ENCODE measurements at places on chromosomes 5 and 9. TPM values are rescaled to one million over a fixed set of nuclear protein-coding genes. Genes with fewer than 3 reads are reported as not detected.

PROB1 gene
- 3.9 TPM for total RNA-seq

HAVCR2 gene
- total RNA-seq: 28.7 TPM

SPATA9 gene
- total RNA-seq: not detected

NR4A3 gene
- 113 TPM for total RNA-seq

TRIM7 gene
- 1.1 TPM for total RNA-seq

UNC5A gene
- total RNA-seq: not detected

SSNA1 gene
- total RNA-seq: 53.3 TPM

TPM2 gene
- total RNA-seq: 4.8 TPM

INVS gene
- 18.0 TPM for total RNA-seq

ELOVL7 gene
- not detected for total RNA-seq

OR1Q1 gene
- total RNA-seq: not detected

DNM1 gene
- 0.59 TPM for total RNA-seq

SLC9A3 gene
- 3.2 TPM for total RNA-seq

PCDHB10 gene
- total RNA-seq: not detected

SLC46A2 gene
- total RNA-seq: not detected

FOCAD gene
- total RNA-seq: 37.3 TPM

ZFP2 gene
- total RNA-seq: 0.69 TPM

INSL6 gene
- total RNA-seq: not detected

UGT3A2 gene
- not detected for total RNA-seq

IFNA13 gene
- not detected for total RNA-seq

GRCh38 chr9:118331622-118332045 is 627.4 kb downstream of the TLR4 start:
- DNase-seq: no peak

GRCh38 chr5:128596071-128596470 is 58.0 kb upstream of the FBN2 start:
- no peak for DNase-seq

DNA sequence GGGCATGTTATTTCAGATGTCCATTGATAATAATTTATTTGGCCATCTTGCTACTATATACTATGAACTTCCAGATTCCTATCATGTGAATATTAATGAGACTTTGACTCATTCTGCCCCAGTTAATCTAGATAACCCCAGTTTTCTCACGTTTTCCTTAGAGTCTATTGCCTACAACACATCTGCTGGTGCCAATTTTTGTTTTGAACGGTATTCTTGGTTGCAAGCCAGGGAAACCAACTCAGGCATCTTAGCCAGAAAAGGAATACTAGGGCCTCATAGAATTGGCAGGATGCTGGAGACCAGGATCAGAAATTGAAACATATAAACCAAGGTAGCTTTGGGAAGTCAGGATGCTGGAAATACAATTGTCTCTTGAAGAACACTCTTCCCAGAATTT is 28.0 kb upstream of the NPR3 start:
- no peak for DNase-seq

GRCh38 chr9:104606152-104606551 is 725 bp upstream of the OR13C2 start:
- DNase-seq: no peak

DNA sequence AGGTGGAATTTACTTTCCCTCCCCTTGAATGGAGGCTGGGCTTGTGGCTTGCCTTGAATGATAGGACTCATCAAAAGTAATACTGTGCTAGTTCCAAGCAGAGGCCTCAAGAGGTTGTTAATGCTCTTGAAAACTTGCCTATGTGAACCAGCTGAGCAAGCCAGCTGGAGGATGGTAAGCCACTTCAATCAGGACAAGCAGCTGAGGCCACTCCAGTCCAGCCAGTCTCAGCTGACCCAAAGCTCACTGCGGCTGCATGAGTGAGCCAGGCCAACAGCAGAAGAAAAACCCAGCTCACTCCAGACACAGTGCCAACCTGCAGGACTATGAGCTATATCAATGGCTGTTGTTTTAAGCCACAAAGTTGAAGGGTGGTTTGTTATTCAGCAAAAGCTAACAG is 182.8 kb downstream of the MCTP1 start:
- no peak for DNase-seq

DNA sequence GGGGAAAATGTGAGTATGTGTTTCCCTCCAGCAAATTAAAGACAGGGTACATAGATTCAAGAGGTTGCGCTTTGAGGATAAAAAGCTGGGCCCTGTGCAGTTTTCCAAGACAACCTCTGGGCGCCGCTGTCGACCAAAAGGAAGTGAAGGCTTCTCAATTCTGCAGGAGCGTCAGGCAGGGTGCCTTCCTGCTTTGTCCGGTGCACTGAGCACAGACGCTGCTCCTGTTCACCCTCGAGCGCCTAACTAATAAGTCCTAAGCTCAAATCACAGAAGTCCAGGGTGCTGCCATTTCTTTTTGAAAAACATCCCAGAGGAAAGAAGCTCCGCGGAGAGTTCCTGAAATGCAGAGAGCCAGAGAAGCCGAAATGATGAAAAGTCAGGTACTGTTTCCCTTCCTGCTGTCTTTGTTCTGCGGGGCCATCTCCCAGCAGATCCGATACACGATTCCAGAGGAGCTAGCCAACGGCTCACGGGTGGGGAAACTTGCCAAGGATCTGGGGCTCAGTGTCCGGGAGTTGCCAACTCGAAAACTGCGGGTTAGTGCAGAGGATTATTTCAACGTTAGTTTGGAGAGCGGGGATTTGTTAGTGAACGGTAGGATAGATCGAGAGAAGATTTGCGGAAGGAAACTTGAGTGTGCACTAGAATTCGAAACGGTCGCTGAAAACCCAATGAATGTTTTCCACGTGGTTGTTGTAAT is at the start of gene PCDHGB1:
Gene PCDHGB1, plus strand, starts transcription at position 183 of the 703 bp plus-strand sequence. Its CDS starts 162 bp downstream, at position 345.
- DNase-seq: peak; percentile 56

GRCh38 chr9:70801181-70801829 is 320.1 kb downstream of the TRPM3 start:
- no peak for DNase-seq

GRCh38 chr9:88313364-88314220 is 74.7 kb upstream of the SPIN1 start:
- peak; percentile 87 for DNase-seq

GRCh38 chr9:110076894-110077725 is 130.8 kb downstream of the C9orf152 start:
- DNase-seq: no peak

GRCh38 chr9:31608881-31609280 is 775.6 kb upstream of the ACO1 start:
- no peak for DNase-seq

DNA sequence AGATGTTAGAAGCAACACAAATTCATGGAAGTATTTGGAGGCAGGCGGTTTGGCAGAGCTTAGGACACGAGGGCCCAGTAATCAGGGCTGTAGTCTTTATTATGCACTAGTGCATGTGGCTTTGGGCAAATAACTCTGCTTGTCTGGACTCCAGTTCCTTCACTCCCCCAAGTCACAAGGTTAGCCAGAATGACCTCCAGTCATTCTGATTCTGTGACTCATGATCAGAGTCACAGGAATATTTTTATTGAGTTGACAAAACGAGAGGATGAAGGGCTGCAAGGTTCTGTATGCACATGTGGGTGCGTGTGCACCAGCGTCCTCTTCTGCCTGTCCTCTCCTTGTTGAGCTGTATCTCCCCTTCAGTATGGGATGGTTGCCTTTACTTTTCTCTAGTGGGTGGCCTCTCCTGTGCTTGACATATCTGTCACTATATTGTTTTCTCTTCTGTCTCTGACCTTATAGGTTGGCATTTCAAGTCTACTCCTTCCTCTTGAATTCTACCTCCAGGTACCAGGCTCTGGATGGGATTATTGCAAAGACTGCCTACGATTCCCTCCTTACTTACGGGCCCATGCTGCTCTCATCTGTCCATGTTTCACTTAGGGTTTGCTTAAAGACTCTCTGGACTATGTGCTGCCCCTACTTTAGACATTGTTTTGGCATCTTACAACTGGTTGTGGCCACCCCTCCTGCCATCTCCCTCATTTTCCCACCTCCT is 94.6 kb downstream of the KDM4C start:
- no peak for DNase-seq

DNA sequence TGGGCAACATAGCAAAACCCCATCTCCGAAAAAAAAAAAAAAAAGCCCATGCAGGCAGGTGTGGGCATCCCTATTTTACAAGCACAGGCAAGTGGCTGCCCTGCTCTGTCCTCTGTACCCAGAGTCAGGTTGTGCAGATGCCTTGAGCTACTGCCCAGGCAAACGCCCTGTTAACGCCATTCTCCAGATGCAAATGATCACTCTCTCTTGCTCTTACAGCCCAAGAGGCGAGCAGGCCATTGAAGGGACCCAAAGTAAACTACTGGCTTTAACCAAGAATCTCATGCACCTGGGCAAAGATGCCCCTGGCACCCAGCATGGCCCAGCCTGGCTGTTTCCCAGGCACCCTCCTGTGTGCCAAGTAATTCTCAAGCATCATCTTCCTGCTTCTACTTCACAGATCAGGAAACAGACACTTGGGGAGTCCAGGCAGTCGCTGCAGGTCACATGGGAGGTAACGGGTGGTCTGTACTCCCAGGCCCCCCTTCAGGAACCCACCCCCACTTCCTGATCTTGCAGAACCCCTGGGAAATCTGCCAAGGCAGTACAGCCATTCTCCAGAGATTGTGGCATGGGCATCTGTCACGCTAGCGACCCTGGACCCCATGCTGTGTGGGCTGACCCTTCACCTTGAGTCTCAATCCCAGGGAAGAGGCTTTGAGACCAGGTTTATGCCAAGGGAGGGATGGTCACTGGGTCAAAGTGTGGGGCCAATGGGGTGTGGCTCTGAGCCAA is 14.2 kb downstream of the EEIG1 start:
- DNase-seq: no peak

- no peak for DNase-seq
Measured at GRCh38 chr9:33131790-33132772, 35.1 kb downstream of the B4GALT1 start.

GRCh38 chr9:101601904-101602765 is 7.4 kb upstream of the PPP3R2 start:
- no peak for DNase-seq

- no peak for DNase-seq
Measured at GRCh38 chr5:95447961-95448360, 56.8 kb downstream of the FAM81B start.

- DNase-seq: no peak
Measured at GRCh38 chr5:163384669-163385068, 52.7 kb upstream of the CCNG1 start.

GRCh38 chr5:79077680-79078365 is 8.3 kb downstream of the BHMT2 start:
- DNase-seq: no peak

DNA sequence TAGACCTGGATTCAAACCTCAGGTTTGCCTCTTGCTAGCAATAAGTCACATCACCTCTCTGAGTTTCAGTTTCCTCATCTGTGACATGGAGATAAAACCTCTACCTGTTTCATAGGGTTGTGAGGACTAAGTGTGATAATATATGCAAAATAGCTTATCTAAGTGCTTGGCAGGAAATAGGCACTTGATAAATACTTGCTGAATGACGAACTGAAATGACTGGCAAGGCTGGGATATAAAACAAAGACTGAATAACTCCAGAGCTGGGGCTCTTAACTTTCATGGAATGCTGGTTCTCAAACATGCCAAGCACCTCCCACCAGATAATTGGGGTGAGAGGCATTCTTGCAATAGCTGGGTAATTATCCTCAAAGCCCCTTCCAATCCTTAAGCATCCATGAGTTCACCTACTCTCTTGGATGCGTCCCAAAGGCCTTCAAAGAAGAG is 87.6 kb downstream of the ADRB2 start:
- no peak for DNase-seq

GRCh38 chr9:27337833-27338526 is 41.0 kb upstream of the EQTN start:
- DNase-seq: no peak

GRCh38 chr5:136246122-136246521 is 53.2 kb upstream of the SMIM32 start:
- DNase-seq: no peak

DNA sequence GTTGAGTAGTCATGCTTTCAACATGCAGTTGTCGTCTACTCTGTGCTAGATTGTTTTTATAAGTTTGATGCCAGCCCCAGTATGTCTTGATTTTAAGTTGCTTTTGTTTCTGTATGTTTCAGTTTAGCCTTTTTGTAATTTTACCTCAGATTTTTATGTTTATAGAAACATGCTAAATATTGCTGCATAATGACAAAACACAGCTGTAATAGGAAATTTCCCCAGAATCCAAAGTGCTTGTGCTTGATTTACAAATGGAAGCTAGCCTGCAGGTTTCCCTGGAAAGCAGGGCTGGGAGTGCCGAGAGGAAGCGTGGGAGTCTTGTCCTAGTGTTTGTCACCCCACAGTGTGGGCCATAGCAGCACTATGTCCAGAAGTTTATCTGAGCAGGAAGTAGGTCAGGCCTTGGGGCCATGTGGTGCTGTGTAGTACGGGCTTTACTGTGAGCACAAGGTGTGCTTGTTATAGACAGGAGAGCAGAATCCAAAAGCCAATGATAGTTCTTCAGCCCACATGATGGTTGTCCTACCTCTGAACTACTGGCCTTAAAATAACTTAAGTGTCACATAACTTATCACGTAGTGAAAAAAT is 100.0 kb upstream of the NREP start:
- no peak for DNase-seq

- DNase-seq: no peak
Measured at GRCh38 chr5:35103637-35104299, 56.0 kb upstream of the AGXT2 start.

- DNase-seq: no peak
Measured at GRCh38 chr5:147918101-147918685, 11.9 kb upstream of the C5orf46 start.

- DNase-seq: no peak
Measured at GRCh38 chr9:124624735-124624992, 117.5 kb upstream of the NR5A1 start.

DNA sequence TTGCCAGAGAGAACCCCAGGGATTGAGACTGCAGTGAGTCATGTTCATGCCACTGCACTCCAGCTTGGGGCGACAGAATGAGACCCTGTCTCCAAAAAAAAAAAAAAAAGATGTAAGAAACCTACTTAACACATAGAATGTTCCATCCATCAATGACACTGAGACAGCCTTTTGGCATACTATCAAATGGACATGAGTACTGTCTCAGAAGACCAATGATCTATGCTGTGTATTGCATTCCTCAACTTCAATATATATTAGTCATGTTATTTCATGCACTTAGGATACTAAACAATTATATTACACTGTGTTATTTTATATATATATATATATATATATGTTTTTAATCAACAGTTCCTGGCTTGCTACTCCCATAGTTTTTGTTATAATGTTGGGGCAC is 57.1 kb upstream of the ANKH start:
- DNase-seq: no peak

- no peak for DNase-seq
Measured at GRCh38 chr5:81161012-81161601, 72.0 kb upstream of the CKMT2 start.

GRCh38 chr9:135156525-135157510 is 69.3 kb downstream of the OLFM1 start:
- peak; percentile 31 for DNase-seq

All from activated CD8-positive, alpha-beta T cell treated with anti-CD3 and anti-CD28 coated beads for 36 hours (primary cell).